Motor neuron (in vitro differentiated cells): ENCODE measurements at places on chromosomes 5 and 9. TPM values are rescaled to one million over a fixed set of nuclear protein-coding genes. Genes with fewer than 3 reads are reported as not detected.
A peak's percentile ranks its signal among the peaks of the same experiment; 100 is the strongest.

DNA sequence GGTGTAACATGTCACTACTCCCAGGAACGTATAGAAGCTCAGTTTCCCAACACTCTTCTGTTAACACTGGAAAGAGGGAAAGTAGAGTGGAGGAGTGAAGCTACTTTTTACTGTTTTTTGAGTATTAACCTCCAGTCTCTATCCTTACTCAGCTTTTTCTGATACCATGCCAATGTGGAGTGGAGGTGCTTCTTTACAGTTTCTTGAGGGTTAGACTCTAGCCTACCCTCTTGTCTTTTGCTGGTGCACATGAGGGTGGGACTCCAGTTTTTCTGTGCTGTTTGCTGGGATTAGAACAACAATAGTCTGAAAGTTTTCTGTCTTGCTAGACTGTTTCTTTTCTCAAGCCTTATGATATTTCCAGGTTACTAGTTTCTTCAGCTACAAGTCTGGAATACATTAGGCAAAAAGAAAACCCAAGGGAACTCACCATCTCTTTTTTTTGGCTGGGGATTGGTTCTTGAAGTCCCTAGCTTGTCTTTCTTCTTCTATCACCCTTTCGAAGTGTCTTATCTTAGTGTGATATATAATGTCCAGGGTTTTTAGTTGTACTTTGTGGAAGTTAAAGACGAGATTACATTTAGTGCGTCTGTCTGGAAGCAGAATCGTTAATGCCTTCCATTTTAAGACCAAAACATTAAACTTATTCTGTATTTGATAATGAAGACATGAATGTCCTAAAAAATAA, 35.9 kb downstream of the PRR16 start:
- no peak for ATAC-seq

ITGA1 gene
- 46.9 and 53.5 TPM in 2 replicates for total RNA-seq

DNA sequence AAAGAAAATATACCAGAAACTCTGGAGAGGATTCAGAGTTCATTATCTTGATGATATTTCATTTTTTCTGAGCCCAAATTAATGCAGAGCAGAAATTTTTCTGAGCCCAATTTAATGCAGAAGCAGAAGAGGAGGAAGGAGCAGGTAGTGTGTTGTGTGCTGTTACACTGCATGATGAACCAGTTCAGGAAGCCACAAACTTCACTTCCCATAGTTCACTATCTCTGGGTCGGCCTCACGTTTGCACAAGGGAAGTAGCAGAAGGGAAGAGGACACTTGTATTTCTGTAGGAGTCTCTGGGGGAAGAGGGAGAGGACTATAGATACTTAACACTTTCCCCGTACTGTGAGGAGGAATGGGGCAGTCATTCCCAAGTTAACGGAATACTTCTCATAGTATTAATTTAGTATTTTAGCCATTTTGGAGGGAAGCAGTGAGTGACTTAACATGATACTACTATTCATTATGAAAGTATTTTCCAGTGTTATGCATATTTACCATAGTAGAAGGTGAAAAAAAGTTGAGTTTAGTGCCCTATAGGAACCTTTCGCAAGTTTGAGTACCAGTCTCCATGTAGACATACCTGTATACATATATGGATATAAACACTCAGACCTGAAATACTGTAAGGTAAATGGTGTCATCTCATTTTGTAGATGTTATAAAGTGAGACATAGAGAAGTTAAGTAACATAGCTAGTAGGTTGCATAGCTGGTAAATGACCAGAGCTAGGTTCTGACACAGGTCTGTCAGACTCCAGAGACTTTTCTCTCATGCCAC, 30.0 kb downstream of the XPA start:
- ATAC-seq, result no peak

DNA sequence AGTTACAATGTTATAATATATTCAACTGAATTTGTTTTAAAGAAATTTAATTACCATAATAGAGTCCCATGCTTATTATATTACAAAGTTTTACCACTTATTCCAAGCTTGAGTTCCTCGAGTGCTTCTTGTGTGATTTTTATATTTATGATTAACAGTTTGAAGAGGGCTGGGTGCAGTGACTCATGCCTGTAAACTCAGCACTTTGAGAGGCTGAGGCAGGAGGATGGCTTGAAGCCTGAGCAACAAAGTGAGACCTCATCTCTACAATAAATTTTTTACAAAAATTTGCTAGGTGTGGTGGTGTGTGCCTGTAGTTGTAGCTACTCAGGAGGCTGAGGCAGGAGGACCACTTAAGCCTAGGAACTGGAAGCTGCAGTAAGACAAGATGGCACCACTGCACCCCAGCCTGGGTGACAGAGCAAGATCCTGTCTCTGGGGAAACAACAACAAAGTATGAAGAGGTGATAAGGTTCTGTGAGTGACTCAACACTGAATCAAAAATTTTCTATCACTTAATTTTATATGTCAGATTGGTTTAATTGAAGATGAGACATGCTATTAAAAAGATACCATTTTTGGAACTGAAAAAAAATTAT, 9.2 kb downstream of the POC5 start:
- no peak for ATAC-seq

DNA sequence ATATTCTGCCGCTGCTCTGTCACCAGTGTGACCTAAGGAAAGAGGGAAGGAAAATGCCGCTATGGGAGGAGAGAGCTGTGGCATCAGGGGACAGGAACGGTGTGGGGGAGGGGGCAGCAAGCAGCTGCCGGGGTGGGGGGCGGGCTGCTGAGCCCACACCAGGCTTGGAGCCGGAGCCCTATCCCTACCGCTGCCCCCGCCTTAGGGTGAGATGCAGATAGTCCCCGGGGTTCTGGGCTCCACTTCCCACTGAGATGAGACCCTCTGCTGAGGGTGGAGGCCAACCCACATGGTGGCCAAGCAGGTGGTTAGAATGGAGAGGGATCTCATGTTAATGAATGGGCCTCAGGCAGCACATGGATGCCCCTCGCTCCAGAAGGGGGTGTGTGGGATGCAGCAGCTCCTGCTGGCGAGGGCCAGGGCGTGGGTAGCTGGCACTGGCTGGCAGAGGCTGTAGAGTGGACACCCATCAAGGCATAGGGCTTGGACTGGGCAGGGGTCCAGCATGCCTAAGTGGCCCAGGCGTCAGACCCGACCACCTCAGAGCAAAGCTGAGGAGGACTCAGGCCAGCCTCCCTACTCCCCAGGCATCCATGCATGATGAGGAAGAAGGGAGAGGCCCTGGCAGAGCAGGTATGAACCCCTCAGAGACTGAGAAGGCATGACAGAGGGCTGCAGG, 131.5 kb downstream of the ZNF354C start:
- no peak for ATAC-seq

EHMT1 gene
- 87.9 and 90.6 TPM in 2 replicates for total RNA-seq

GRCh38 chr9:4713849-4714248, 27.2 kb downstream of the AK3 start:
- no peak for ATAC-seq

PAXX gene
- 37.4 and 38.4 TPM in 2 replicates for total RNA-seq

- peak; percentile 99 for ATAC-seq
Observed at GRCh38 chr5:81420039-81420667, 26.2 kb upstream of the ACOT12 start.

DNA sequence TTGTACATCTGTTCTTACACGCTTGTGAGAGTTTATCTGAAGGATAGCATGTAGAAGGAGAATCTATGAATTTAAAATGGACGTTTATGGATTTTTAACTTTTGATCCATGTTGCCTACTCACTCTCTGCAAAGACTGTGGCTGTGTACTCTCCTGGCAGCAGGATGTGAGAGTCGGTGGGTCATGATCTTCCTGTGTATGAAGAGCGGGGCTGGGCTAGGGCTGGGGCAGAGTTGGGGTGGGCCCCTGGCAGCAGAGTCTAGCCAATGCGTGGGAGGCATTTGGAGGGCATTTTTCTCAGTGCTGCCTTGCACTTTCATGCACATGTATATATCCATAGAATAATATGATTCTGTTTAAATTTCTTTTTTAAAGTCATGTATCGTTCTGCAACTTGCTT, 24.0 kb upstream of the DAB2IP start:
- ATAC-seq, result no peak

GRCh38 chr5:65753189-65753588, 31.2 kb downstream of the NLN start:
- ATAC-seq, result no peak

DNA sequence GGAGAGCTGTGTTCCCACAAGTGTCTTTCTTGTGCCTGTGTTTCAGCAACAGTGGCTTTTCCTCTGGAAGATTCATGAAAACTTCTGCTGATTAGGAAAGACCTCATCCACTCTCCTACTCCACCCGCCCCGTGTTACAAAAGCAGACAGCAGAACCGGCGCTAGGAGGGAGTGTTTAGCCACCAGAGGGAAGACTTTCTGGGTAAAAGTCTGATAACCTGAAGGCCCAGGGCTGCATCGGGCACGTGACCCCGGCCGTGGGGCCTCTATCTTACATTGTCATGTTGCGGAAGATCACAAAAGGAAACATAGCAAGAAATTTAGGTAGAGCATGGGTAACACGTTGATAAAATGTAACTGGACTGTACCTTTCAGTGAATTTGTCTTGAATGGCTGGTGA, 32.0 kb upstream of the DMRT2 start:
- ATAC-seq, result peak; percentile 64

- no peak for ATAC-seq
Observed at GRCh38 chr5:91983869-91984268, 600.8 kb upstream of the ARRDC3 start.

- no peak for ATAC-seq
Observed at GRCh38 chr9:113186137-113186755, 34.8 kb downstream of the FKBP15 start.

- ATAC-seq, result peak; percentile 3
Observed at GRCh38 chr5:173671121-173671949, 54.9 kb upstream of the BOD1 start.

- ATAC-seq, result no peak
Observed at GRCh38 chr5:107330903-107331302, 339.8 kb downstream of the EFNA5 start.

SLC45A2 gene
- 0.43 and 1.1 TPM in 2 replicates for total RNA-seq

GALNT12 gene
- 0.39 and 2.7 TPM in 2 replicates for total RNA-seq

DNA sequence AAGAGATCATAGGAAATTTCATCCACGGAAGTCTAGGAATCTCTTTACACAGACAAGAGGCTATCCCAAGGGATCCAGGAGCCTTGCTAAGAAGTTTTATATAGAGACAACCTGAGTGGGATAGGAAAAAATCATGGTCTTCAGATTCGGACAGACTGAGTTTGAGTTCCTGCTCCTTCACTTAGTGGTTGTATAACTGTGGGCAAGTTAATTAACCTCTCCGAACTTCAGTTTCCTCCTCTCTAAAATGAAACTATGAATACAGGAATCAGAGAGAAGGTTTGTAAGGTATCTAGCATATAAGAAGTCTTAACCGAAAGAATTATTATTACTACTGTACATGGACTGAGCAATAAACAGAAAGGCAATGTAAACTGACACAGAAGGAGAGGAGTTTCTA, 35.1 kb downstream of the NR2F1-AS1 start:
- no peak for ATAC-seq

CCNI2 gene
- 0.77 and 3.0 TPM in 2 replicates for total RNA-seq

DNA sequence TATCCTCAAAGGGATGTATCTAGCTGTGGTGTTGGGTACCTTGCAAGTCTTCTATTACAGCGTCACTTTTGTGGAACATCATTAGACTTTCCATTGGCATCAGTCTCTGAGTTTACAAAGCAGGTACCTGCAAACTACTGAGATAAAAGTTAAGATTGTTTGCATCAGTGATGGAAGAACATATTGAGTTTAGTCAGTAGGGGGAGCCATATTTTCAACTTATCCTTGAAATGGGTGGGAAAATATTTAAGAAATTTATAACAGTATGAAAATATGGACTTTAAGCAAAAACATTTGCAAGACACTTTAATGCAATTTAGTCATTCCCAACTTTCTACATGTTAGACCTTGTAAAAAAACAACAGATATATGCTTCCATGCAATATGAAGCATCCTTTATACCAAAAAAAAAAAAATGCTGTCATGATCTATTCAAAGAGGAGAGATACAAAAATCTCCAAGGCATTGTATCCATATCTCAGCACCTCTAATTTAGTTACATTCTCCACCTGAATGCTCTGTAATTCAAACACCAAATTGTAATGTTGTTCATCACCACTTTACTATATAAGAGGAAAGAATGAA, 98.6 kb upstream of the ADAMTS19 start:
- ATAC-seq, result peak; percentile 20

- ATAC-seq, result no peak
Observed at GRCh38 chr9:70874451-70874850, 247.0 kb downstream of the TRPM3 start.

GRCh38 chr5:151228986-151229385, 5.1 kb upstream of the CCDC69 start:
- no peak for ATAC-seq

DNA sequence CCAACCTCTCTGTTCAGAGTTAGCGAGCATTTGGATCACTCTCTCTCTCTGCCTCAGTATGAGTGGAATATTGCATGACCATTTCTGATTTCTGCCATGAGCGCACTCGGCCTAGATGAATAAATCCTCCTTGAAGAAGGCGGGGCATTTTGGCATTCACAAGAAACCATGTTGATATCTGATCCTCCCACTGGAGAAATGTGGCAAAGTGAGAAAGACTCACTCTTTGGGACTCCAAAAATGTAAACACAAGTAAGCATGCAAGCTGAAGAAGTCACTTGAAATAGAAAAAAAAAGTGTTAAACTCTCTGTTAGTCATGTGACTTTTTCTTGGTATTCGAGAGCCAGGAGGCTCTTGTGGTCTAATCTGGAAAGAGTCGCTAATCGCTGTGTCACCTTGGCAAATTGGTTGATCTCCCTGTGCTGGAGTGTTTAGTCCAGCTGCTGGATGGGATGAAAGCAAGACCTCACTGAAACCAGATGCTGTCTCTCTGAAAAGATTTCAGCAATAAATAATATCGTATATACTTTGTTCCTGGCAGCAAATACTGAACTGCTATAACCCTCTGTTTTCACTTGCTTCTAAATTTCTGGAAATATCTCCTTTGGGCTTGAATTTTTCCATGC, 95.5 kb downstream of the GHR start:
- ATAC-seq, result peak; percentile 20

DNA sequence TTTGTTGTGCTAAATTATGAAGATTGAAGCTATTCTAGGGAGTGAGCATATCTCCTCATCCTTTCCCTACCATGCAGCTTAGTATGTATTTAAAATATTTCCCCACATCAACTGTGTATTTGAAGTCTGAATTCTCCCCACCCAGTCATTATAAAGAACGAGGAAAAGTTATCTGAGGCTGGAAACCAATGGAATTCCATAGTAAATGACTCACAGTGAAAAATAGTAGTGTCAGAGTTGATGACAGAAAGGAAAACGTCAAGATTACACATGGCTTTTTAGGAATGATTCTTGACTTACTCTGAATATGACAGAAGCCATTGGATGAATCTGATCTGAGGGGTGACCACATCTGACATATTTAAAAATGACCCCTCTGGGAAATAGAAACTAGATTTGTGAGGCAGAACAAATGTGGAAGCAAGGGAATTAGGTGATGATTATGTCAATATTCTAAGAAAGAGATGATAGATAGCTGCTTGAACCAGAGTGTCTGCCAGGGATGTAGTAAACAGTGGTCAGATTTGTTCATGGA, 1768.9 kb upstream of the CDH9 start:
- ATAC-seq, result peak; percentile 67
